HFFc6 (cell line): ENCODE measurements at places on chromosomes 7 and 10.

GRCh38 chr7:135246191-135246825 lies 12.7 kb downstream of the STRA8 start:
- DNase-seq: no peak

- DNase-seq: no peak
These were observed 30.8 kb downstream of the SH2B2 start for GRCh38 chr7:102317231-102318059.

DNA sequence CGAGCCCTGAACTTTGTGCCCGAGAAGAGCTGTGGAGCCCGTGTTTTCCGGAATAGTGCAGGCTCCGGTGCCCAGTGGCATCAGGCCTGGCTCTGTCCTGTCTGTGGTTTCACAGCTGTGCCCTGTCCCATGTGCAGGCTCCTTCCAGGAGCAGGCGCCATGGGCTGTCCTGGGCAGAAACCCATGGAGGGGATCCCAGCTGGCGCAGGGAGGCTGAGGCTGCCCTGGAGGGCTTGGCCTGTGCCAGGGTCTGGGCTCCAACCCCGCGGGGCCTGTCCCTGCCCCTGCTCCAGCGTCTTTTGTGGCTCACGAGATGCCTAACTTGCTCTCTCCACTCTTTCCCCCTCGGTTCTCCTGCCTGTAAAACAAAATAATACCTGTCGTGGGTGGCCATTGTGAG lies 23.3 kb upstream of the CRHR2 start:
- DNase-seq: no peak

DNA sequence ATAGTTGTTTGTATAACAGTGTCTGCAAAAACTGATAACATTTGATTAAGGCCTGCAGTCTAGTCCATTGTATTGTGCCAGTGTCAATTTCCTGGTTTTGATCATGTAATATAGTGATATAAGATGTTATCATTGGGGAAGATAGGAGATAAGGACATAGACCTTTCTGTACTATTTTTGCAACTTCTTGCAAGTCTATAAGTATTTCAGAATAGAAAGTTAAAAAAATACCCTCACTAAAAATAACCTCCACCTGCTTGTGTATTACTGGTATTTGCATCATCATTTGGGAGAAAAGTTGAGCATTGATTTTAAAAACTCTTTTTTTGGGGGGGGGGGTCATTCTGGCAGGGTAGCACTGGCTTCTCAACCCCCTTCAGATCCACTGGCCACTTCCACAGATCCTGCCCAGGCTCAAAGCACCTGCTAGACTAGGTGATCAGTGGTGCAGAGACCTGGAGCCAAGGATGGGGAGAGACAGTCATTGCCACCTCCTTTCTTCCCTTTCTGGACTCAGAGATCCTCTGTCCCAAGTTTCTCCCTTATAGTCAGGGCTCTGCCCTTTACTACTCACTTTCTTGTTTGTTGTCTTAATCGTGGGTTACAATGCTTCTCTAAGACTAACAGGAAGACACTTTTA lies 103.0 kb downstream of the RBM20 start:
- DNase-seq: no peak

DNA sequence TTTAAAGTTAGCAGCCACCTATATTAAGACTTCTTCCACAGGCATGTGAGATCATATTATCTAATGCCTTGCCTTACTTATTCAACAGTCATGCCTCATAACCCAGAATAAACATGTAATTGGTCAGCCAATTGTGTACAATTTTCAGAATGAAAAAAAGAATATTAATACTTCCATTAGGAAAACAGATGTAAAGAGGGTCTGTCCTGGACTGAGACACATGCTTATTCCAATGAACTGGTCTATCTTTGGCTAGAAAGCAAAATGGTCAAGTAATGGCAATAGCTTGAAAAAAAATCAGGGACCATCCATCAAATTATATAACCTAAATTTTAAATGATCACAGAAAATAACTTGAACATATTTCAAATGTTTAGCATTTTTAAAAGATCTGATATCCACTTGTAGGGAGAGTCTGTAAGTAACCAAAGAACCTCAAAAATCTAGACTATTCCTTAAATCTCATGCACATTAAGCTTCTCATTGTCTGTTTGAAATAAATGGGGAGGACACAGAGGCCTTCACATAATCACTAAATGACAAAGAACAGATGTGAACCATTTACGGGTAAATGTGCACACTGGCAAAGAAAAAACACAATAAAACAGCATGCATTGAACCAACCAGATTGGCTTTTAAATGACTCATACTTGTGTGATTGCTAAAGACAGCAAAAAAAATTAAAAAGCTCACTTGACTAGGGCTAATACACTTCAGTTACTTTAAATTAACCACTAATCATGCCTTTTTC lies 568.8 kb upstream of the PCDH15 start:
- no peak for DNase-seq
